ENCODE measurements at places on chromosomes 4 and X.

- no peak for DNase-seq
Measured at GRCh38 chrX:46601283-46601682, 27.7 kb downstream of the CHST7 start.

GRCh38 chrX:152177497-152178269 is 39.3 kb upstream of the MAGEA10 start:
- DNase-seq: no peak

DNA sequence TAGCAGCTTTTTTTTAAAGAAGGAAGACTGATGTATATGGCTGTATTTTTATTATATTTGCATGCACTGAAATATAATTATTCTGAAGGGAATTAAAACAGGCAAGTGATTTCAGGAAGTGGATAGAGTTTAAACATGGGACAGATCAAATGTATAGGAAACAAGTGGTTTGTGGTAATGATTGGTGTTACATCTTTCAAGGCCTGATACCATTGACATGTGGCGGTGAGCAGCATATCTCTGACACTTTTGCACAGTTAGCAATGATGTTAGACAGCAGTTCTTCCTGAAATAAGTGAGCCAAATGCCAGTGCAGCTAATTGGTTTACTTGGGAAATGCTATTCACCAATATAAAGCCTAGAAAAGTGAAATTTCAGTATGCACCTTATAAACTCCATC is 272.1 kb downstream of the RPA4 start:
- DNase-seq: no peak

GRCh38 chrX:86806786-86807185 is 658.5 kb downstream of the DACH2 start:
- peak; percentile 0 for DNase-seq
